A549 treated with GW870086 at 1 μM for 4 hours (cell line): ENCODE measurements at places on chromosomes 13 and 19. TPM values are rescaled to one million over a fixed set of nuclear protein-coding genes. Genes with fewer than 3 reads are reported as not detected.

Gene ZNF536
- total RNA-seq: not detected in 5 replicates

Gene AP1M2
- 27.4 to 60.1 TPM (median 42.0 TPM) in 5 replicates for total RNA-seq

Gene ZNF442
- total RNA-seq: not detected in 5 replicates

Gene ARRDC5
- not detected in 5 replicates for total RNA-seq

Gene ZNF497
- total RNA-seq: 0.77 to 1.4 TPM (median 1.1 TPM) in 5 replicates
